ENCODE measurements at places on chromosomes 12 and 14.

- no peak for DNase-seq
Observed at GRCh38 chr12:109888179-109889020, 8.1 kb upstream of the GLTP start.

GRCh38 chr12:132899033-132899432 lies 11.6 kb upstream of the CHFR start:
- DNase-seq: no peak

DNA sequence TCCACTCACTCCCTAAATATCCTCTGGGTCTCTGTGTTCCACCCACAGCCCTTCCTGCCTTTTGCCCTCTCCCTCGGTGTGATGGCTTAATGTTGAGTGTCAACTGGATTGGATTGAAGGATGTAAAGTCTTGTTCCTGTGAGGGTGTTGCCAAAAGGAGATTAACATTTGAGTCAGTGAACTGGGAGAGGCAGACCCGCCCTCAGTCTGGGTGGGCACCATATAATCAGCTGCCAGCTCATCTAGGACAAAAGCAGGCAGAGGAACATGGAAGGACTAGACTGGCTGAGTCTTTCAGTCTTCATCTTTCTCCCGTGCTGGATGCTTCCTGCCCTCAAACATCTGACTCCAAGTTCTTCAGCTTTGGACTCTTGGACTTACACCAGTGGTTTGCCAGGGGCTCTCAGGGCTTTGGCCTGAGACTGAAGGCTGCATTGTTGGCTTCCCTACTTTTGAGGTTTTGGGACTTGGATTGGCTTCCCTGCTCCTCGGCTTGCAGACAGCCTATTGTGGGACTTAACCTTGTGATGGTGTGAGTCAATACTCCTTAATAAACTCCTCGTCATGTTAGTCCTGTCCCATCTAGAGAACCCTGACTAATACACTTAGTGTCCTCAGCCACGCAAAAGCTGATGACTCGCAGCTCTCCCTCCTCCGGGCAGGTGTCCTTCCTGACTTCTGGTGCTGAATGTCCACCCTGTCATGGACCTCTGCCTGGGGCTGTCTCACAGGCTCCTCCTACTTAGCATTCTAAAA lies 5.9 kb downstream of the DGLUCY start:
- no peak for DNase-seq

DNA sequence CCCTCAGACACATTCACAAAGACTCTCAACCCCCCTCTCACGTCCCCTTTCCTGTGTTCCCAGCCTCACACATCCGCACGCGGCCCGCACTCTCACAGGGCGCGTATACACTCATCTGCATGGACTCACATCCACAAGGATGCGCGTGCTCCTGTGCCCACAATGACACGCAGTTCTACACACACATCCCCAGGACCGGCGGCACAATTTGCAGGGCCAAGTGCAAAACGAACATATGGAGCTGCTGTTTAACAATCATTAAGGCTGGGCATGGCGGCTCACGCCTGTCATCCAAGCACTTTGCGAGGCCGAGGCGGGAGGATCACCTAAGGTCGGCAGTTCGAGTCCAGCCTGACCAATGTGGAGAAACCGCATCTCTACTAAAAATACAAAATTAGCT lies 36.4 kb upstream of the EML1 start:
- no peak for DNase-seq

DNA sequence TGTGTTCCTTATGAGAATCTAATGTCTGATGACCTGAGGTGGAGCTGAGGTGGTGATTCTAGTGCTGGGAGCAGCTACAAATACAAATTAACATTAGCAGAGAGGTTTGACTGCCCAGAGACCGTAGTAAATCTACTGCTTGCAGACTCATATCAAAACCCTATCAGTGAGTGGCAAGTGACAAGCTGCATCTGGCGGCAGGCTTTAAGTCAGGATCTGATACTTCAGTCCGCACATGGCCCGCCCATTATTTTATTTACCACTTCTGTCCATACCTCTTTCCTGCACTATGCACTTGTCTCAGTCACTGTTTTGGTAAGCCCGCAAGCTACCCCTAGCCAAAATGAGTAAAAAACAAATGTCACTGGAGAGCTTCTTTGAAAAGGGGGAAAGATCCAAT lies 11.4 kb downstream of the CEP128 start:
- DNase-seq: no peak
